ENCODE measurements at places on chromosomes 6 and 20.

DNA sequence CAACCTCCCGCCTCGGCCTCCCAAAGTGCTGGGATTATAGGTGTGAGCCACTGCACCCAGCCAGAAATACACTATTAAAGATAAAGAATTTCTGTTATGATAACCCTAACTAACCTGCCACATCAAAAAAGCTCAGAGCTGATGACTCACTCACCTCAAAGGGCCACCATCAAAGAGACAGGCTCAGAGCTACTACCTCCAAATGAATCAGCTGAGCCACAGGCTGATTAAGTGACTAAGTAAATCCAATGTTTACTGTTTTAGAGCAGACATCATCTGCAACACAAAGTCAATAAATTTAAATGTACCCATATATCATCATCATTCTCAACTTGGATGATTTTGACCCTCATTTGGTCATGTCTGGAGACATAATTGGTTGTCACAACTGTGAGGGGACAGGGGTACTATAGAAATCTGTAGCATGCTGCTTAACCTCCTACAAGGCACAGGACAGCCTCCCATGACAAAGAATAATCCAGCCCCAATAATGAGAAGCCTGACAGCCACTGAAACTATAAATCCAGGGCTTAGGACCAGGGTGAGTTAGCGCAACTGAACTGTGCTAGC, 106.5 kb downstream of the ATP9A start:
- DNase-seq: no peak

GRCh38 chr6:163254341-163254835, 160.1 kb upstream of the QKI start:
- DNase-seq: no peak

GRCh38 chr6:41424370-41425058, 89.1 kb downstream of the NCR2 start:
- DNase-seq: peak; percentile 91

DNA sequence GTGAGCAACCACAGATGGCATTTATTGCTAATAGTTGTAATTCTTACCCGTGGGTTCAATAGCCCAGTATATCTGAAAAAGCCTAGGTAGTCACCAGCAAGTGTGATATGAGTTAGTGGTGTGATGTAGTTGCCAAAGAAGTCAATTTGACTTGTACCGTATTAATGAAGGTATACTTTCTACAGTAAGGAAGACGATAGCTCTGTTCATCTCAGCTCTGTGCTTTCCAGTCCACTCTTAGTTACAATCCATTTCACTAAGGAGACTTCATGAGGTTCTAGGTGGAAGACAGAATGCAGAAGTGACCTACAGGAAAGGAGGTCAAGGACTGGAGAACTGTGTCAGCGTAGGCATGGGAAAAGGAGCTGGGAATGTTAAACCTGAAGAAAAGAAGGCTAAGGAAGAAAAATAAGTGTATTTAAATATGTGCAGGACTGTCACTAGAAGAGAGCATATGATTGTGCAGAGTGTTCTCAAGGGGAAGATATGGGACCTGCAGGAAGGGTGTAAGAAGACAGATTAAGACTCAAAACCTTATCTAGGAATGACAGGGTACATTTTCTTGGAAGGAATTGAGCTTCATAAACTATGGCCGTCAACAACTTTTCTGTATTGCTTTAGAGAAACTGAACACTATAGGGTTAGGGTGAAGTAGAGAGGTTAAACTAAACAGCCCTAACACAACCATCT, 116.9 kb upstream of the SCGN start:
- no peak for DNase-seq

- no peak for DNase-seq
Observed at GRCh38 chr6:130893277-130893676, 66.1 kb downstream of the SMLR1 start.

DNA sequence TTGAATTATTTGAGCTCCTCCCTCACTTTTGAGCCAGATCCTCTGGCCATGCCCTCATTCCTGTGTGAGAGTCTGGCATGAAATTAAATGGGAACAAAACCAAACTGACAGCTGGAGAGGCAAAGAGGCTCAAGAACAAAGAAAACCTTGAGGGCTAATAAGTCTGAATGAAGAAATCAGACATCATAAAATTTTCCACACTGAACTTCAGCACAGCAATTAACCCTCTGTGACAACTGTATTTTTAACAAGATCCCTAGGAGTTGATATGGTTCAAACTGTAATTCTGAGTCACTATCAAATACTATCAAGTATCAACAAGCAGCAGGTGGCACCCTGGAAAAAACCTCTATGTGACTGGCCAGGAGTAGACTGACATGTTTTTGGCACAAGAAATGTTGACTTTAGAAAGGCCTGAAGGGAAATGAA, 109.4 kb upstream of the EMILIN3 start:
- no peak for DNase-seq

GRCh38 chr6:7922596-7922995, 12.0 kb upstream of the TXNDC5 start:
- no peak for DNase-seq

DNA sequence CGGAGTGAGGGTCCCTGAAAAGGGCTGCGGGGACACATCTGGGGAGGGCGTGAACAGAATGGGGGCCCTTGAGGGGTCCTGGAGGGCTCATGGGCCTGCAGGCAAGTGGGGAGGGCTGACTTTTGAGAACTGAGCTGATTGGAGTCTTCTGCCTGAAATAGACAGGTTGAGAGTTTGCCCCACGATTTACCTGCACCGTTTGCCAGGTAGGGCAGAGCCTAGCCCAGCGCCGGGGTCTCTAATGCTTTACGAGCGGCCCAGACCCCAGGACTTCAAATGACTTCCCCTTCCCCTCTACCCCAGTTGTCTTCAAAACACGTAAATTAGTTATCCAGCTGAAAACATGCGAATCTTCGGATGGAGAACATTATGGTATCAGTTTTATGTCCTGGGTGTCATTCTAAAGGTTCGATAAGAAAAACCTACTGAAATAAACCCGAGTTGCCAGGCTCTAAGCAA, 1.3 kb downstream of the PLCB1 start:
- no peak for DNase-seq

GRCh38 chr6:85464260-85464644, 14.4 kb downstream of the NT5E start:
- no peak for DNase-seq

- DNase-seq: no peak
Observed at GRCh38 chr6:149362289-149362688, 37.8 kb upstream of the SUMO4 start.

- DNase-seq: no peak
Observed at GRCh38 chr6:15362274-15363160, 116.6 kb downstream of the JARID2 start.

DNA sequence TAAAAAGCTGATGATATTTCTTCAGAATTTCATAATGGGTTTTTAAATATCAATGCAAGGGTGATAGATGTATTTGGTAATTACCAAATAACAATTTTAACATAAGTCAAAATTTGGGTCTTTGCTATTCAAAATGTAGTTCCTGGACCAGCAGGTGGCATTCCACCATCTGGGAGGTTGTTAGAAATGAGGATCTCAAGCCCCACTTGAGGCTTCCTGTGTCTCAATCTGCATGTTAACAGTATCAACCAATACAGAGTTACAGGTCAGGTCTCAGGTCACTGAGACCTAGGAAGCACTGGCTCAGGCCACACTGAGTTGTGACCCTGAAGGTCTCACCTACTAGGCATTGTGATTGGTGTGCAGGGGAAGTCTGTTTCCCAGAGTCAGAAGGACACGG, 57.2 kb upstream of the MTRF1L start:
- DNase-seq: no peak

- no peak for DNase-seq
Observed at GRCh38 chr6:117512056-117512828, 29.8 kb downstream of the DCBLD1 start.

- no peak for DNase-seq
Observed at GRCh38 chr20:47606414-47606982, 104.8 kb downstream of the NCOA3 start.

DNA sequence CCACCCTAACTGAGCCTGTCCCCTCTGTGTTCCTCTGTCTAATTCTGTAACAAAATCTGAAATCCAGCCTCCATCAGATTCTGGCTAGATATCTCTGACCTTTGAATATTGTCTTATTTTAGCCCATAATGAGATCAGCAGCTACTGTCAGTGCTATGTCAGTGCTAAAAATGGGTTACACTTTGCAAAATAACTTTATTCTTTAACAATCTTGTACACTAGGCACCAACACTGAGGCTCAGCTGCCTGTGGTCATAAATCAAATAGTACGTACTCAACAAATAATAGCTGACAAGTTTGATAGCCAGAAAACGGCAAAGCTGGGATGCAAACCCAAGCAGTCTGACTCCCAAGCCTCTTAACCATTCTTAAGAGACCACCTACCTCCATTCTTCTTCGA, 22.1 kb downstream of the TTPAL start:
- DNase-seq: no peak

DNA sequence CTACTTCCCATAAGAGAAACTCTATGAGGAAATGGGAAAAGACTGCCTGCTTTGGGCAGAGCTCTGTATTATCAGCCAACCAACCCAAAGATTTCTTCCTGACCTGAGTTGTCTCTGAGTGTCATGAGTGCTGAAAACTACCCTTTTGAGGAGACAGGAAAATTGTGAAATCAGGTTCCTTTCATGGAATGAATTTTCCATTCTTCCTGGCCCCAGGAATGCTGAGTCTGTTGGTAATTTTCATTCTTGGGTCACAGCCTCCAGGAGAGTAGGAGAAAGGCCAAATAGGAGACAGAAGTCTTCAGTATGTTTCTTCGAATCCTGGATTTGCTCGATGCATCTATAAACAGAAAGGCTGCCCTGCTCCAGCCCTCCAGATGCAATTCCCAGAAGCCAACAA, 53.6 kb downstream of the SCML4 start:
- no peak for DNase-seq

GRCh38 chr6:10976571-10976970, 67.5 kb downstream of the ELOVL2 start:
- no peak for DNase-seq

DNA sequence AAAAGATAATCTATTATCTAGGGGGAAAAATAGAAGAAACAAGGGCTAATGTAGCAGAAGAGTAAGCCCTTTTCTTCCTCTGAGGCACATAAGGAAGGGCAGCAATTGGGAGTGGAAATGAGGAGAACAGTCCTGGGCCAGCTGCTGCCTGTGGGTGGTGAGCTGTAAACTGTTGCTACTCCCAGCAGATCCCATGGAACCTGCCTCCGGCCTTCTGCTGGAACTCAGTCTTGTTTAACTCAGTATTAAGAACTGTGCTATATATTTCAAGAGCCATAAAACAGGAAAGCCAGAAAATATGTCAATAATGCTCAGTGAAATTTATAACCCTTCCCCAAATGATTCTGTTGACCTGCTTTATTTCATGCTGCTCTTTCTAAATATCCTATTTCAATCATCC, 464.2 kb downstream of the COL12A1 start:
- peak; percentile 12 for DNase-seq

- no peak for DNase-seq
Observed at GRCh38 chr20:58071298-58071697, 157.2 kb downstream of the ANKRD60 start.

DNA sequence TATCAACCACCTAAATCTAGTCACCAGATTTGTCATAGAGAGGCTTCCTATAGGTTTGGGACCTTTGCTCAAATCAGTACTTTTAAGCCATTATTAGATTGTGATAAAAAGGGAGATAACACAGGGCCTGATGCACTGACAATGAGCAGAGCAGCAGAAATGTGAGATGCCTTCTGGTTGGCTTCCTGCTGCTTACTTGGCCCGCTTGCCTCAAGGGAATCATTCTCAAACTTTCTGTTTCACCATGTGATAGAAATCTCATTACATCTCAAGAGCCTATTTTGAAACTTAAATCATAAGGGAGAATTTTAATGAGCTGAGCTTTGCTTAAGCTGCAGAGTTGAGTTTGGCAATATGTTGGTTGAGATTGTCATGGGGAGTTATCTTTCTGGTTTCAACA, 606.0 kb downstream of the DHX35 start:
- DNase-seq: no peak

- DNase-seq: no peak
Observed at GRCh38 chr6:155771822-155772221, 316.2 kb upstream of the NOX3 start.

- DNase-seq: no peak
Observed at GRCh38 chr20:22819784-22820183, 215.3 kb upstream of the SSTR4 start.

- no peak for DNase-seq
Observed at GRCh38 chr6:85747093-85747492, 104.4 kb upstream of the SYNCRIP start.

DNA sequence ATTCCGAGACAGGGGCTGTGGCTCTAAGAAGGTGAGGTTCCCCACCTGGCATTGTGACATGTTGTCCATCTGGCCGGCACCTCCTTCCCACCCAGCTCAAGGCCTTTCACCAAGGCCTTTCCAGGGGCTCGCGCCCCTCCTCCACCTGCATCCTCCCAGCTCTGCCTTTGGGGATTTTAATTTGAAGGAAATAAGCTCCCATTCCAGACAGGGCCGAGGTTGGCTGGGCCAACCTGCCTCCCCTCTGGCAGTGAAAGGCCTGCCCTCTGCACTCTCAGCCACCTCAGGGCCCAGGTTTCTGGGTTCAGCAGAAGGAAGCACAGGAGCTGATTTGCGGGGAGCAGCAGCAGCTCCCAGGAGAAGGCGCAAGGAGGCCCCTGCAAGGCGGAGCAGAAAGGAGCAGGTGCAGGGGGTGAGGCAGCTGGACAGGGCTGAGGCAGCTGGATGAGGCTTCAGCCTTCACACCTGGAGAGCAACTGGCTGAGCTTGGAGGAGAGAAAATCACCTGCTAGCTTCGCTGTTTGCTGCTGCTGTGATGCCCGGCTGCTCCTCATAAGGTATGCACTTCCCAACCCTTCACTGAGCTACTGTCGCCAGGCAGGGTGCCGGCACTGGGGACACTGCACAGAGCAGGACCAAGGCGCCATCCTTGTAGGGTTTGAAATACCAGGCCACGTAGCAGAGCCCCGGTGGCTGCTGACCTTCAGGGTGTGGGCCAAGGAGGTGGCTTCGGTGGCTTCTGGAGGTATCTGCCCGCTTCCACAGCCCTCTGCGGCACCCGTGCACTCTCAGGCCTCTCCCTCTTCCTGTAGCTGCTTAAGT, 147.0 kb downstream of the SYNDIG1 start:
- DNase-seq: no peak

- no peak for DNase-seq
Observed at GRCh38 chr6:81978230-81978629, 225.7 kb upstream of the TENT5A start.

DNA sequence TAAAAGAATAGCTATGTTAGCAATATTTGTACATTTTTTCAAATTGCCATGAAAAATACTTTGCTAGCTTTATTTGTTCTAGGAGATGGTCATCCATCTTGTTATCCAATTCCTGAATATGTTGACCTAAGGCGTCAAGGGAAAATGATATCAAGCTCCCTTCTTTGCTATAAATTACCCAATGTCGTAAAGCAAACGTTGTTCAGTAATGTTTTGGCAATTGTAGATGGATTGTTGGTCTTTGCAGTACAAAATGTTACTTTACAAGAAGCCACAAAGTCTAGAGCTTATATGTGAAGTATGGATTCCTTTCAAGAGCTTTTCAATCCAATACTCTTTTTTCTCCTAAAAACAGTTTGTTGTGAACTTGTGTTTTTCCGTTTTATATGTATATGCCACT, 3.3 kb downstream of the NCR2 start:
- no peak for DNase-seq
